ENCODE measurements at places on chromosomes 4 and X.
A peak's percentile ranks its signal among the peaks of the same experiment; 100 is the strongest.

- DNase-seq = no peak
Observed at GRCh38 chrX:9134366-9134765, 100.4 kb upstream of the FAM9B start.

- no peak for DNase-seq
Observed at GRCh38 chrX:111868726-111869638, 7.0 kb upstream of the TRPC5OS start.

DNA sequence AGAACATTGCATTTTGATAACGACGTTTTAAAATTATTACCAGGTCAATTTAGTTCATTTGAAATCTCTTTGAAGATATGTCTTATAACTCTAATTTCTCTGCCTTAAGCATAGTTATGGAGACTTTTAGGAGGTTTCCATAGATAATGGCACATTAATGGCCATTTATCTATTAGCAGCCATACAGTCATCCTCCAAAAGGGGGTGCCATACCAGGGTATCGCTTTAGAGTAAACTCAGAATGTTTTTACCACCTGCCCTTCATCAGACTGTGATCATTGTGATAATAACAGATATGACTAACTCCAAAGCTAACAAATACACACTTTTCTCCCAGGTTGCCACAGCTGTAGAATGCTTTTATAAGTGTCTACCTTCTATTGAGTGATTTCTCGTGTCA, 461.5 kb downstream of the FSTL5 start:
- DNase-seq = peak; percentile 9

GRCh38 chr4:5746829-5747737, 36.1 kb downstream of the EVC start:
- DNase-seq = no peak

GRCh38 chr4:16812041-16812440, 86.4 kb downstream of the LDB2 start:
- DNase-seq = no peak

- no peak for DNase-seq
Observed at GRCh38 chr4:930028-930551, 2.0 kb downstream of the GAK start.

DNA sequence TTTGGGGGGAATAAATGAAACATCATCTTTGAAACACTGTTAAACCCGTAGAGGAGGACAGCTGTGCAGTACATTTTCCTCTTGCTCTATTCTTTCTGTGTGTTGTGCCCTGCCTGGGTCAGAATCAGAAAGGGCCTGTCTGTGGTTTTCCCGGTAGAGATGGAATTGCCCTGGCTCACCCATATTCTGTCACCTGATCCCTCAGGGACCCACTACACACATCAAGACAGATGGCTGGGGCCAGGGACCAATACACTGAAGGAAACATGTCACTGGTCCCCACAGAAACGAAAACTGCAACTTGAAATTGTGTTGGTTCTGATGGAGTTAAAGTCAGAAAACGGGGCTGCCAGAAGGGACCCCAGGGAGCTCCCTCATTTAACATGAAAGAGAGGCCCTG, 114.9 kb downstream of the ZNF827 start:
- DNase-seq = no peak

GRCh38 chr4:63894161-63894560, 515.1 kb downstream of the TECRL start:
- no peak for DNase-seq

- no peak for DNase-seq
Observed at GRCh38 chrX:24055043-24055356, 244 bp downstream of the EIF2S3 start.

- DNase-seq = no peak
Observed at GRCh38 chrX:22193851-22194659, 78.7 kb upstream of the CBLL2 start.

DNA sequence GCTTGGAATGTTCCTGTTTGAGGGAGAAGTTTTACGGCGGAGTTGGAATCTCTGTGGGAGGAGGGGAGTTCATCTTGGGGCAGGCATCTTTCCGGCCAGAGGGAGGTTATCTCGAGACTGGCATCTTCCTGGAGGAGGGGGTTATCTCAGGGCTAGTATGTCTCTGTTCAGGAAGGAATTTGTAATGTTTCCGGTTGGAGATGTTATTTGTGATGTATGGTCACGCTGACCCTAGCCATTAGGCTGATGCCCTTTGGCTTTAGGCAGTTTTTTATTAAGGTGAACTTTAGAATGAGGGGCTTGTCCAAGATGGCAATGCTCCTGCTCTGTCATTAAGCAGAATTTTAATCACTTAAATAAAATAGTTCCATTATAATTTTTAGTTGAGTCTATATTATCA, 449.7 kb downstream of the PCDH10 start:
- DNase-seq = no peak

DNA sequence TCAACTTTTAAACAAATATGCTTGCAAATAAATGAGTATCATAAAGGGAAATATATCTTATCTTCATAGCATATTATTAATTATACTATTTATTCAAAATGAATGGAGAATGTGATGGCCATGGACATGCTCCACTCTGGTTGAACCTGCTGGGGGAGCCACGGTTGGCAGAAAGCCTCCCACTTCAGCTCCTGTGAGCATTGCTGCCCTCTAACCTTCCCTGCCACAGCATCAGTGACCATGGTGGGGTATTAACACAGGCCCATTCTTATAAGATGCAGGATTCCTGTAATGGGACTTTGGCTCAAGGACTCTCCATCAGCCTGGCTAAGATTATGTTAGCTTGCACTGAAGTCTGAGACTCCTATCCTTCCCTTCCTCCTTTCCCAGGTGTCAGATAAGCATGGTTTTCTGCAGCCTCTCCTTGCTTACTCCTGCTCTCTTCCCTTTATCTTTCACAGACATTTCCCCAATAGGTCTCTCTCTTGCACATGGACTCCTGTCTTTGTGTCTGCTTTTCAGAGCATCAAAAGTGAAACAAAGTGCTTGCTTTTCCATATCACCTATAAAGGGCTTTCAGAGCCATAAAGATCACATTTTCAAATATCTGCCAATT, 4.9 kb upstream of the ABRAXAS1 start:
- DNase-seq = no peak

GRCh38 chrX:23930894-23931604, 23.2 kb downstream of the CXorf58 start:
- DNase-seq = peak; percentile 63

- no peak for DNase-seq
Observed at GRCh38 chr4:142701017-142701416, 145.1 kb downstream of the INPP4B start.

DNA sequence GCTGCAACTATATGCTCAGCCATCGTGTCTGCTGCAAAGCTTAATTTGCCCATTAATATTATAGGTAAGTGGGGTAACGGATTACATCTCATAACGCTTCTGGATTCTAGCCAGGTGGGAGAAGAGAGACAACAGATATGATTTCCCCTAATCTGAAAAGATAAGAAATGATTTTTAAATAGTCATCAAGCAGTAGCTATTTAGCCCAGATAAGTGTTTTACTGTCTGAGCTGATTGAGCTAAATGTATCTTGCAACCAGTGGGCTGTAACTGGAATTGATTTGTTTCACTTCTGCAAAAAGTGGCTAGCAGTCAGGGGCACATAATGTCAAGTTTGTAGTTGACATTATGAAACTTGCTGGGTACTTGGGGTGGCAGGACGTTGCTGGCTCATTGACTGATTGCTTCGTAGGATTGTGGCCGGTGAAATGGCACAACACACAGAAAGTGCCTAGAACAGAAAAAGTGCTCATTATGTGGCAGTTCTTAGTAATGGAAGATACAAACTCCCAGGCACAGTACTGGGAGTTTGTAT, 18.5 kb downstream of the LAP3 start:
- DNase-seq = no peak

- DNase-seq = peak; percentile 74
Observed at GRCh38 chrX:16023790-16024734, 99.3 kb upstream of the GRPR start.

DNA sequence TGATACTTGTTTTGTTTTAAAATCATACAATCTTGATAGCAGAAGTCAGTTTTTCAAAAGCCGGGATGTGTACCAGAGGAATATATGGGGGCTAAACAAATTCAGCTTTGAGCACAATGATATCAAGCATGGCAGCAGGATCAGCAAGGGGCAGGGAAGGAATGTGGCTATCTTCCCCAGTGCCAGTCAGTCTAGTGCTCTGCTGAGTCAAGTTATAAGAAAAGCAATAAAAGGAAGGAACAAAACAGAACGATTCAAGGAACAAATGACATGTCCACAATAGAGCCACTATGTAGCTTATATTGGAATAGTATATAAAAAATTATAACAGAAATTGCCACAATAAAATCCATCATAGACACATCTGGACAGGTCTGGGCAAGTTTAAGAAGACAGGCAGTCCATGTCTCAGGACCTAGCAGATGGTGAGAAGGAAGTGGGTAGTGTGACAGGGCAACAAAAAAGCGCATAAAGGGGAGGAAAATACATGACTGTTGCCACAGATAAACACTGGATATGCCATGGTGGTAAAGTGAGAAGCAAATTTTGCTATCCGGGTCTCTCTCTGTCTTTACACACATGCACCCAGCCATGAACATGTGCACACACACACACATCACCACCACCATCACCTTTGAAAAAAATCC, 518.2 kb upstream of the HTR2C start:
- no peak for DNase-seq

DNA sequence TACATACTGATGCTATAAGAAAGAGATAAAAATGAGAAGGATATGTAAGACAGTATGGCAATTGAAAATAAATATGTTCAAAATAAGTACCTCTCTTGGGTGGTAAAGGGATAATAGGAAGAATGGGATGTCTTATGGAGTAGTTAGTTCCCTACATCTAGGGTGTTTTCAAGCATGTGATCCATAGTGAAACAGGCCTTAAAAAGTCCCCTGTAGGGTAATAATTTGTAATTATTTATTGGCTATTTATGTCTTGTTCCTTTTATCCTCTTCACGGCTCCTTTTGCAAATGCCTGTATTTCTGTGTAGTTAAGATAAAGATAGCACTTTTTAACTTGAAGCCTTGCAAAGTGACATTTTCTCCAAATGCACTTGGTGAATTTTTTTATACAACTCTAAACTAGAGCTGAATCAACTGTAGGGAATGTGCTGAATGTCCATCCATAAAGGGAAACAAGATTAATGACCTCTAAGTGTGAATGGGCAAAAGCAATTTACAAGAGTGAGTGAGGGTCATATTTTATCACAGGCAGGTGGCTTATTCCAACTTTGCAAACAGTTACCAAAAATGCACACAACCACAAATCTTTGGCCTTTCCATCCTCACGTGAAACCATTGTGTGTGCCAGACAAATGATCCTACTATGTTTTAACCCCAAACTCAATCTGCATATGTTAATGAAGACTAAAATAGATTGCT, 299.0 kb downstream of the KCNIP4 start:
- no peak for DNase-seq

DNA sequence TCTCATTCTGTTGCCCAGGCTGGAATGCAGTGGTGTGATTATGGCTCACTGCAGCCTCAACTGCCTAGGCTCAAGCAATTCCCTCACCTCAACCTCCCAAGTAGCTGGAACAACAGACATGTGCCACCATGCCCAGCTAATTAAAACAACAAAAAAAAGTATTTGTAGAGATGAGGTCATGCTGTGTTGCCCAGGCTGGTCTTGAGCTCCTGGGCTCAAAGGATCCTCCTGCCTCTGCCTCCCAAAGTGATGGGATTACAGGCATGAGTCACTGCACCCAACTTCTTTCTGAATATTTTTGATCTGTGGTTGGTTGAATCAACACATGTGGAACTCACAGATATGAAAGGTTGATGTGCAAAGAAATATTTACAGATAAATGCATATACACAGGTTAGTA, 18.5 kb upstream of the SEPTIN11 start:
- DNase-seq = no peak

DNA sequence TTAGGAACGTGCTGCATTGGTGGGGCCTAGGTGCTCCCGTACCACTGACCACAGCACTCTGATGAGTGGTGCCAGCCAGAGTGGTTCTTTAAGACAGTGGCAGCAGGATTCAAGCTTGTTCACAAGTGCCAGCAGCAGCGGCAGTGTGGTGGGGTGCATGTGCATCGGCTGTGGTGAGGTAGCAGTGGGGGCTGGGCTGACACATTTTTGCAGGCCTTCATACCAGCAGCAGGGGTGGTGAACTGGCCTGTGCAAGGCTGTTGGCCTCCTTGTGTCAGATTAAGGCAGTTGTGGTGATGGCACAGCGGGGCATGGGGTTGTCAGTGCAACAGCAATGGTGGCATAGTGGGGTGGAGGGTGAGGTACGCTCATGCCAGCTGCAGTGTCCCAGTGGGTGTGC, 131.4 kb downstream of the PABPC4L start:
- no peak for DNase-seq

DNA sequence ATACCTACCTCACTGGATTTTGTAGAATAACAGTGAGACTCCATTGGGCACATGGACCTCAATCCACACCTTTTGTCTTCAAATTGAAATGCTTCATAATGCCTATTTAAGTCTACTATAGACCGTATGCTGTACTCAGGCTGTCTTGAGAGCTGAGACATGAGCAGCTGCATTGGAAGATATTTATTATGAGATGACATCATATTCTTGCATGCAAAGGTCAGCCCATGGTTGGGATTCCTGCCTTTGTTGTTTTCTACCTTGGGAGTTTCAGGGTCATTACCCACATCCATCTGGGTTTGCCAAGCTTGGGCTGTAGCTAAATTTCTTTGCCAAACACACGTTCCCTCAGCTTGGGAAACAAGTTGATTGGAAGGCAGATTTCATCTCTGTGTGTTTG, 33.2 kb upstream of the MAMLD1 start:
- DNase-seq = no peak

DNA sequence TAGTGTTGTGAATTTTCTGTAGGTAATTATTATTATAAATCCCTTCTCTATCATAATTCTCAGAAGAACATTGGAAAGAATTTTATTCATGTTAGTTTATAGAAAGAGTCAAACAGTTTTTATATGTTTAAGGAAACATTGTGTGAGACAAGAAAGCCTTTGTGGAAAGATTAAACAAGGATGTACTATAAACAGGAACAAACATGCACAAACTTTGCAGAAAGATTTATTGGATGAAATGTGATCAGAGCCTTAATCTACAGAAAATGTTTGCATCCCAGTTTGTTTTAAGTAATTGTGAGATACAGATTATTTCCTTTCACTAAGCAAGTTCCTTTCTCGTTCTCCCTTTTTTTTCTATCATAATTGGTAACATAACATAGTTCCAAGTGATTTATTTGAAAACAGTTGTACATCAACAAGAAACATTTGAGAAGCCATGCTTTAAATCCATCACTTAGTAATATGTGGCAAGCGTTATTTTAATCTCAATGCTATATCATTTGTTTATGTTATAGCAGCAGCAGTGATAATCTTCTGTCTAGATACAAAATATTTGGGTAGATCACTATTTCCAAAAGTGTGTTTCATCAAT, 129.4 kb downstream of the SLC4A4 start:
- DNase-seq = no peak

- no peak for DNase-seq
Observed at GRCh38 chr4:16075975-16076757, 7.7 kb downstream of the PROM1 start.

GRCh38 chr4:15451181-15451865, 18.4 kb upstream of the CC2D2A start:
- DNase-seq = no peak

- no peak for DNase-seq
Observed at GRCh38 chrX:22404297-22404696, 131.6 kb downstream of the CBLL2 start.

Measured in HAP-1 (cell line).